ENCODE measurements at places on chromosomes 3 and 15.

DNA sequence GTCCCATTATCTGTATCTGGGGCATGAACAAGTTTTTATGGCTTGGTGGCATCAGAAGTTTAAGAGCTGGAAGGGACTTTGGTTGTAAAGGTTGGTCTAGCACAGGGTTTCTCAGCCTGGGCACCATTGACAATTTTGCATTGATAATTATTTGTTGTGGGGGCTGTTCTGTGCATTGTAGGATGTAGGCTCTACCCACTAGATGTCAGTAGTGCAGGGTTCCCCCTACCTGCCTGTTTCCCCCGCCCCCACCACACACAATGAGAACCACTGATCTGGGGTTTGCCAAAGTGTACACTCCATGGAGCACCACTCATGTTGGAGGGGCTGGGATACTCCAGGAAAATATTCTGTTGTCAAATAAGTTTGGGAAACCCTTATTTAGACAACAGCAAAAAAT is 42.7 kb downstream of the PLCL2 start:
- no peak for DNase-seq

DNA sequence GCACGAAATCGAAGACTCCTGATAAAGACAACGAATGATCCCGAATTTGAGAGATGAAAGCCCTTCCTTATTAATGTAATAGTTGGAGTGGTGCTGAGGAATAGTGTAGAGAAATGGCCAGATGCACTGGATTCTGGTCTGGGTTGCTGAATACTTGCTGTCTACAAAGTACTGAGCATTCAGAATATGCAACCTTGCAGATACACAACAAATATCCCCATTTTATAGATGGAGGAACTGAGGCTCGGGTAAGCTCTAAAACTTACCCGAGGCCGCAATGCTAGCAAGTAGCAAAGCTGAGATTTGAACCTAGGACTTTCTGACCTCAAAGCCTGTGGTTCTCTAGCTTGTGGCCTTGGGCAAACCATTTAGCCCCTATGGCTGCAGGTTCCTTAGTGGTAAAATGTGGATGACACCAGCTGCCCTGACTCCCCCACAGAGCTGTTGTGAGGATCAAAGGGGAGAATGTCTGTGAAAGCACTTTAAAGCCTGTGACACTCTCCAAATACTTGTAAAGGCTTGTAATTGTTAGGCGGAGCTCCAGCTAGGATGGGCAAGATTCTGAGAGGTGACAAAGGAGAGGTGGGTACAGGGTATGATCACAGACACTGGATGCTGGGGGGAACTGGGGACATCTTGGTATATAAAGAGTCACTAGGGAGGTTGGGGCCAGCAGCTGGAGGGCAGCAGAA is 39.8 kb downstream of the FOXB1 start:
- DNase-seq = no peak

DNA sequence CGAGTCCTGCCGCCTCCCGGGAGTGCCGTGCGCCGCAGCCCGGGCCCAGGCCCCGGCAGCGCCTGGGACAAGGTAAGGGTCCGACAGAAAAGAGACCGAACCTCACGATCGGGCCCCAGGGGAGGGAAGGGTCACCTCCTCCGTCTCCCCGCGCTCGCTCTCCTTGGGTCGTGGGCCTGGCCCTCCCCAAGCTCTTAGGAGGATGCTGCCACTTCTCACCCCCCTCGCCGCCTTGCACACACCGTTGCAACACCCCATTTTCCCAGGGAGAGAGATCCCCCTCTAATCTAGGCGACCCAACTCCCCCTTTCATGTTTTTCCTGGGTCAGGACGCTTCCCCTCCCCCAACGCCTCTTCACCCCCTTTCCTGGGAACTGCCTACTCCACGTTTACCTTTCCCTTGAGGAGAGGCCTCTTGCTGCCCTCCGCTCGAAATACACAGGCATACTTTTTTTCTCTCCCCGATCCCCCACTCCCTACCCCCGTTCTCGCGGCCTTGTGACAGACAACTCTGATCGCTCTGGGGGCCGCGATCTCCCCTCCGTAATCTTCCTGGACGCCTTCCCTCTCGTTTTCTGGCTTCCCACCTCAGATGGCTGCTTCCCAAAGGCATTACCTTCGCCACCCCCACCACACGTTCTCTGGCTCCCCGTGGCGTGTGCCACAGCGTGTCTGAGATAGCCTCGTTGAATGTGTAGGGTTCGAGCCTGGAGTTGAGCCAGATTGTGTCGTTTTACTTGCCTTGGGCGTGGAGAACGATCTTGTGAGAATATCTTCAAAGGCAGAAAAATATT is 688 bp downstream of the SETD5 start:
- no peak for DNase-seq

GRCh38 chr15:50135031-50135551 is 16.1 kb upstream of the ATP8B4 start:
- no peak for DNase-seq

- DNase-seq = no peak
Measured at GRCh38 chr3:122299215-122299614, 25.8 kb upstream of the CSTA start.

DNA sequence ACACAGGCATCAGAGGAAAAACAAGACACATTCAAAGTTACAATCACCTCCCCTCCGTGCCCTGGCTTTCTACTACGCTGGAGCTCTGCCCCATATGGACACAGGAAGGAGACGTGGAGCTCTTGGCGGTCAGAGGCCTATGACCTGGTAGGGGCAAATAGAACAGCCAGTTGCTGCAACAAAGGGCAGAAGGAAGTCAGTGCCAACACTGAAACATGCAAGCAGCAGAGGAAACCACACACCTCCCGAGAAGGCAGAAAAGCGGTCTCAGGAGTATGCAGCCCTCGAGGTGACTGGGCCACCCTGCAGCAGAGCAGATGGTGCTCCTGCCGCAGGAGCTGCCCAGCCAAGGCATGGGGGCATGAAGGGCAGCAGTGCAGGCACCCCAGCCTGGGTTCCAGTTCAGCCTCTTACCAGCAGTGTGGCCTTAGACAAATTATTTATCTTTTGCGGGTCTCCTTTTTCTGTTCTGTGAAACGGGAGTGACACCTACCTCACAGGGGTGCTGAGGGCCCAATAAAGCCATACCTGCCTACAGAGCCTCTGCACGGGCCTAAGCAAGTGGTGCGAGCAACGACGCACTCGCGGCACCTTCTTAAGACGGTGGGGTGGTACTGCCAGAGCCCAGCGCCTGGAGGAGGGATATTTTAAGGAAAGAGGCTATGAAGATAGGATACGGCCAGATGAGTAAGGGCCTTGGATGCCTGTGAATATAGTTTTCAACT is 8.6 kb downstream of the ZXDC start:
- no peak for DNase-seq

GRCh38 chr3:63060412-63060811 is 185.2 kb upstream of the CADPS start:
- DNase-seq = no peak

DNA sequence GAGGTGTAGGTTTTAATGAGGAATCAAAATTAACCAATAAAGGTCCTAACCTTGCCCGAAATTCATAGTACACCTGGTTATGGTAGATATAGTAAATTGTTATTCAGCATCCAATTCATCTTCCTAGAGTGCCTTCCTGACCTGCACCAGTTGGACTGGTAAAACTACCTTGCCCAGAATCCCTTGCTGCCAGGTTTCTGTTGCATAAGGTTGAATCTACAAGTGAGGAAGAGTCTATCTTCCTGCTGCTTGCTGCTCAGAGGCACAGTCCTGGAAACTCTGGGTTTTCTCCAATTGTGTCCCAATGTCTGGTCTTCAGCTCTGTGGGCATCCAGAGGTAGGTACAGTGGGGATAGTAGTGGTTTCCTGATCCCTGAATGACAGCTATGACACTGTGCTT is 17.3 kb downstream of the CCDC54 start:
- DNase-seq = no peak

DNA sequence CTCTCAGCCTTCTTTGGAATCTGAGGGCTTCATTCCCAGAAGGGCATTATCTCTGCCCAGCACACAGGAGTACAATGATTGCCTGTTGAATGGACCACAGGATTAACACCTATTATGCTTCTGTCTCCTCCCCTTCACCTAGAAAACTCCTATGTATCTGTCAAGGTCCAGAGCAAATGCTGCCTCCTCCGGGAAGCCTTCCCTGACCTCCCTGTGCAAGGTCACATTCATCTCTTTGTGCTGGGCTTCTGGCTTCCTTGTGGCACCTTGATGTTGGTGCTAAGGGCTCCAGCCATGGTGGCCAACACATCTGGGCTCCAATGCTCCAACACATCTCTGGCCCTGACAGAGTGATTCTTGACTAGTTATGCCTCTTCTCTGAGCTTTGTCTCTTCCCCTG is 49.9 kb upstream of the ATP2B2 start:
- no peak for DNase-seq

- DNase-seq = no peak
Measured at GRCh38 chr3:130255442-130255841, 90.0 kb upstream of the COL6A5 start.

DNA sequence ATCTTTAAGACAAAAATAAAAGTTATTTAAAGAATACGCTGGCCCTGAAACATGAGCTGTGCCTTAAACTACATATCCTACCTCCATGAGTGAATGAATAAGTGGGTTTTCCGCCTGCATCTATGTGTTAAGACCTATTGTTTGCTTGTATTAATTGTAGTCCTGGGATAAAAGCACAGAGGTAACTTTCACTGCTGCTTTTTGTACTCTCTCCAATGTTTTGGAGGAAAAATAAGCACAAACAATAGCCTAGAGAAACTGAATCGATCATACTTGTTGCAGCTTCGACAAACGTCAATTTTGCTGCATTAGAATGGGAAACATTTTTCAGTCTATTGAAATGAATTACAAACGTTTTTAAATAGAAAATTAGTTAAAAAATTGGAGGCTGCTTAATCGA is 1.3 kb upstream of the CTNNB1 start:
- DNase-seq = no peak

GRCh38 chr3:19891740-19892139 is 42.3 kb downstream of the EFHB start:
- peak; percentile 46 for DNase-seq

- DNase-seq = no peak
Measured at GRCh38 chr3:14771593-14772497, 46.9 kb upstream of the FGD5 start.

DNA sequence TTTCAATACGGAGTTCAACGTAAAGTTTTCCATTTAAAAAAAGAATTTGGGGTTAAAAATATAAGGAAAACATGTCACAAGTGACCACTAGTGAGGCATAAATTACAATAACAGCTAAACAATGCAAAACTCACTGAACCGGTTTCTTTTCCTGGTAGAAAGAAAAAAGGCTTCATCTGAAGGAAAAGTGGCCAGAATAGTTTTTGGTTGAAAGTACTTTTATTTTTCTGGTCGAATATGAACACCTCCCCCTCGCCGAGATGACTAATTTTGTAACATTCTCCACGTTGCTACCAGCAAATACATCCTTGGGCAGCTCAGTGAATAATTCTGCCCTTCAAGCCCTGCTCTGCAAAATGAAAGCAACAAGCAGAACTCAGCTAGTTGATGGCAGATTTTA is 3.9 kb upstream of the SRGAP3 start:
- DNase-seq = no peak

DNA sequence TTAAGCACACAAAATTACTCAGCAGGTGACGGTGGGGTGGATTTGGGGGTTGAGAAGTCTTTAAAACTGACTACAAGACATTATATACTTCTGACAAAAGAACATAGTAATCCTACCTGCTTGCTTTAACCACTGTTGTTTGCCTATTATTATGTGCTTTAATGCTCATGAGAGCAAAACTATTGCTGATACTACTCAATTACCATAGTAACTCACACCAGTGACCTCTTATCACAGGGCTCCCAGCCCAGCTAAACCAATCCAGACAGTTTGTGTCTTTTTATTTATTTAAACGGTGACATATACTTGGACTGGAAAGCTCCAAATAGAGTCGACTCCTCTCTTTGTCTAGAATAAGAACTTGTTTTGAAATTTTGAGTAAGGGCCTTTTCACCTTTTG is 42.8 kb upstream of the FEZF2 start:
- no peak for DNase-seq

GRCh38 chr3:96192966-96193550 is 621.3 kb upstream of the EPHA6 start:
- no peak for DNase-seq

DNA sequence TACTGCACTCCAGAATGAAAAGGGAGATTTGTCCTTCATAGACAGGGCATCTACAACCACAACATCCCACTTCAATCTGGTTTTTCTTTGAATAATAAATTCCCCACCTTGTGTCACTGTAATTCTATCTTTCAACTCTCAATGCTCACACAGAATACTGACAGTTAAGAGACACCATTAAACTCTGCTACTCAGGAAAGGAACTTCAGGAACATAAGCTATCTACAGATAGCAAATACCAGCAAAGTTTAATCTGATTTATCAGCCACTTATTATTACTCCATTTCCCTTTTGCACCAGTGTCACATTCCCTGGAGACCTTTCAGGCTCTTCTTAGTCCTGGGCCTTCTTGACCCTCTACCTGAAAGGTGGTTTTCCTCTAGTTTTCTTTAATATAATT is 152.0 kb upstream of the LPP start:
- no peak for DNase-seq

DNA sequence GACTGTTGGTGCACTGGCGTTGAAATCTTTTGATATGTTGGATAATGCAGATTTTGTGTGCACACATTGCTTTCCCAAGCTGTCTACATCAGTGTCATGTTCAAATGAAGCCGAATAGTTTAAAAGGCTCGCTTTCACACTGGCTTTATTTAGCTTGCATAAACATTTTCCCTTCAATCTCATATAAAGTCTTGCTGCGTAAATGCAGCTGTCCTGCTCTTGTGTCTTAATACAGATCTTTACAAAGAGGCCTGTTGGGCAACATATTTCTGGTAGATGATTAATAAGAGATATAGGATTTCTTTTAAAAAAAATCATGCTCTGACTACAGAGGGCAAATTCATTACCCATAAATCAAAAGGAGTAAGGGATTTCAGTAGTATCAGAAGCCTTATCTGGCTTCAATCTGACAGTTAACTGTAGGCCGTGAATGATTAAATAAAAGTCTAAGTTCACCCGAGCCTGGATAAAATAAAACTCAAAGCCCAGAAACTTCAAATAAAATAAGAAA is 937.2 kb downstream of the FHIT start:
- DNase-seq = no peak

DNA sequence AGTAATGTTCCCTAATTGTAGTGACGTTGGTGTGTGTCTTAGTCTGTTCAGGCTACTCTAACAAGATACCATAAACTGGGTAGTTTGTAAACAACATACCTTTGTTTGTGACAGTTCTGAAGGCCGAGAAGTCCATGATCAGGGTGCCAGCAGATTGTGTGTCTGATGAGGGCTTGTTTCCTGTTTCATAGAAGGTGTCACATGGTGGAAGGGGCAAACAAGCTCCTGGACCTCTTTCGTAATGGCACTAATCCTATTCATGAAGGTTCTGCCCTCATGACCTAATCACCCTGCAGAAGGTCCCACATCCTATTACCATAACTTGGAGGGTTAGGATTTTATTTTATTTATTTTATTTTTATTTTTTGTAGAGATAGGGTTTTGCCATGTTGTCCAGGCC is 11.1 kb downstream of the ATXN7 start:
- no peak for DNase-seq
